PC-9 (cell line): ENCODE measurements at places on chromosomes 3 and 15. TPM values are rescaled to one million over a fixed set of nuclear protein-coding genes. Genes with fewer than 3 reads are reported as not detected.

Gene ACKR4
- not detected in 2 replicates for total RNA-seq

Gene TMC3
- not detected in 2 replicates for total RNA-seq

Gene HEG1
- total RNA-seq = 30.2 and 33.5 TPM in 2 replicates

Gene RBMS3
- total RNA-seq = 3.5 and 3.9 TPM in 2 replicates

Gene ZNF774
- total RNA-seq = 6.2 and 6.3 TPM in 2 replicates

Gene SCG5
- 0.39 TPM in 1 of 2 replicates, not detected in the other for total RNA-seq

Gene SNTN
- not detected in 2 replicates for total RNA-seq

Gene SYNPR
- total RNA-seq = not detected in 2 replicates

Gene PLA2G4D
- 0.90 and 1.4 TPM in 2 replicates for total RNA-seq

Gene GOLIM4
- 10.9 and 17.5 TPM in 2 replicates for total RNA-seq

Gene TGM4
- total RNA-seq = 0.61 and 0.63 TPM in 2 replicates

GRCh38 chr3:160133757-160134156 is 91.5 kb upstream of the C3orf80 start:
- no peaks in the 10 kb centered on the region for H3K36me3 ChIP-seq
- H3K27ac ChIP-seq = peak overlapping the region; percentile 81
- DNase-seq = peak; percentile 49

- no peak overlapping the region for H3K4me3 ChIP-seq
- DNase-seq = no peak
- H3K4me1 ChIP-seq = peaks cover 10% of the 10 kb centered on the region
- H3K36me3 ChIP-seq = no peaks in the 10 kb centered on the region
Measured at GRCh38 chr3:126937973-126938372, 44.9 kb upstream of the PLXNA1 start.

- DNase-seq = peak; percentile 47
- peaks cover 11% of the 10 kb centered on the region for H3K4me1 ChIP-seq
- no peaks in the 10 kb centered on the region for H3K27me3 ChIP-seq
Measured at GRCh38 chr15:32867313-32867626, 149.5 kb downstream of the GREM1 start.

- H3K4me1 ChIP-seq = no peaks in the 10 kb centered on the region
- no peaks in the 10 kb centered on the region for H3K27me3 ChIP-seq
- no peaks in the 10 kb centered on the region for H3K36me3 ChIP-seq
- no peak for DNase-seq
- no peak overlapping the region for H3K27ac ChIP-seq
Measured at GRCh38 chr15:32918547-32918946, 200.7 kb downstream of the GREM1 start.

- H3K36me3 ChIP-seq = no peaks in the 10 kb centered on the region
- H3K27me3 ChIP-seq = no peaks in the 10 kb centered on the region
- H3K4me3 ChIP-seq = no peak overlapping the region
- H3K27ac ChIP-seq = no peak overlapping the region
Measured at GRCh38 chr3:195007766-195008165, 263.2 kb downstream of the XXYLT1 start.

DNA sequence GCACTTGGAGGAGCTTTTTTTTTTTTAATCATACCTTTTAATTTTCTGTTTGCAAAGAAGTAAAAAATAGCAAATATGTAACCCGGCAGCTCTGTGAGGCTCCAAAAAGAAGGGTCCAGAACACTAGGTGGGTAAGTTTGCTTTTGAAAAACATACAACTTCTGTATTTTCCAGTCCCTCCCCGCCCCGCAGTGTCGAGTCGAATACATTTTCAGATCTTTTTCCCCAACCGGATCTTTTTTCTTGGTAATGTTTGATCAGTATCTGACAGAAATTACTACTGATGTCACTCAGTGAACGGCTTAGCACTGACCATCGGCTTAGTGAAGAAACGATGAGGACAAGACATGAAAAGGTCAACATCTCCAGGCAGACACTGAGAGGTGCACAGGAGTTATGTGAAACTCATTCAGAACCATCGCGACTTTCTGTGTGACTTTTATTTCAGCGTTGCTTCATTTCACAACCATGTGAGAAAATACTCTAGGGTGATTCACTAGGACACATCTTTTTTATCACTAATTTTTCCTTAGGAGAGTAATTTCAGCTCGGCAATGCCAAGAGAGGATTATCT is 11.0 kb downstream of the ISL2 start:
- no peaks in the 10 kb centered on the region for H3K27me3 ChIP-seq
- no peak overlapping the region for H3K4me3 ChIP-seq
- H3K36me3 ChIP-seq = no peaks in the 10 kb centered on the region
- H3K27ac ChIP-seq = no peak overlapping the region
- no peak for DNase-seq
- H3K4me1 ChIP-seq = peaks cover 32% of the 10 kb centered on the region

GRCh38 chr3:186466391-186466974 is 77.7 kb downstream of the CRYGS start:
- H3K4me1 ChIP-seq = no peaks in the 10 kb centered on the region
- H3K4me3 ChIP-seq = no peak overlapping the region
- peaks cover 80% of the 10 kb centered on the region for H3K27me3 ChIP-seq
- H3K36me3 ChIP-seq = no peaks in the 10 kb centered on the region
- DNase-seq = no peak

DNA sequence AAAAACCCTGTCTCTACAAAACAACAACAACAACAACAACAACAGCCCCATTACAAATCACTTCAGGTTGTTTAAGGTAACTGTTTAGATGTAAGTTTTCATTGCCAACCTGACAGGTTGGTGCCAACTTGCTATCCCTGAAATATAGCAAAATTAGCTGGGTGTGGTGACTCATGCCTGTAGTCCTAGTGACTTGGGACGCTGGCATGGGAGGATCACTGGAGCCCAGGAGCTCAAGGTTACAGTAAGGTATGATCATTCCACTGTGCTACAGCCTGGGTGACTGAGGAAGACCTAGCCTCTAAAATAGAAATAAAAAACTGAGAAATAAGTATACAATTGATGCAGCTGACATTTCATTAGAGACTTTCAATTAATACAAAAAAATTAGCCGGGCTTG is 36.0 kb upstream of the CDAN1 start:
- no peak for DNase-seq
- H3K4me3 ChIP-seq = no peak overlapping the region
- H3K36me3 ChIP-seq = no peaks in the 10 kb centered on the region
- H3K27ac ChIP-seq = no peak overlapping the region

DNA sequence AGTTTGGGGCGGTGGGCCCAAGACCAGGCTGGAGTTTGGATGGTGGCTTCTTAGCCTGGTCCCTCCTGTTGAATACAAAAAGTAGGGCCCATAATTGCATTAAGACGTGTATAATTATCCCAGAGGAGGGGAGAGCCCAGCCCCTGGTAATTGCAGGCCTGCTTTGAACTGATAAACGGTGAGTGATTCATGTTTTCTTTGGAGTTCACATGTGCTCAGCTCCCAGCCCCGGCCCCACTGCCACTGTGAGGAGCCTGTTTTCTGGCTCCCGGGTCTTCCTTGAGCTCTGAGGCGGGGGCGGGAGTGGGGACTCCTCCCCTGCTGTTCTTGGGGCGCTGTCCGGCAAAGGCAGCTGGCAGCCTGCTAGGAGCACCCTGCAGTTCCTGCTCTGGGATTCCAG is 3.1 kb downstream of the PLXNA1 start:
- peaks cover 12% of the 10 kb centered on the region; the same call in 1 of the 2 replicates for H3K4me1 ChIP-seq
- no peak overlapping the region for H3K27ac ChIP-seq
- no peak for DNase-seq
- H3K4me3 ChIP-seq = no peak overlapping the region
- H3K36me3 ChIP-seq = no peaks in the 10 kb centered on the region; the same call in 1 of the 2 replicates

DNA sequence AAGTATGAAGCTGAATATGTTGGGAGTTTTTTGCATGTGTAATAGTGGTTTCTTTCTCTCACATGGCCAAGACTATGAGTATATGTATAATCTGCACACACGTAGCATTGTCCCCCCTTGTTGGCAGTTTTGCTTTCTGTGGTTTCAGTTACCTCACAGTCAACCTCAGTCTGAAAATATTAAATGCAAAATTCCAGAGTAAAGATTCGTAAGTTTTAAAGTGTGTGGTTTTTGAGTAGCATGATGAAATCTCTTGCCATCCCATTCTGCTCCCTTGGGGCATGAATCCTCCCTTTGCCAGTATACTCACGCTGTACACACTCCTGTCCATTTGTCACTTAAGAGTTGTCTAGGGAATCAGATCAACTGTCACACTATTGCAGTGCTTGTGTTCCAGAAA is 742.0 kb upstream of the CCDC54 start:
- H3K4me1 ChIP-seq = no peaks in the 10 kb centered on the region
- H3K27ac ChIP-seq = no peak overlapping the region
- H3K36me3 ChIP-seq = no peaks in the 10 kb centered on the region
- H3K4me3 ChIP-seq = no peak overlapping the region
- H3K27me3 ChIP-seq = no peaks in the 10 kb centered on the region

- no peak overlapping the region for H3K27ac ChIP-seq
- H3K36me3 ChIP-seq = no peaks in the 10 kb centered on the region
- H3K4me1 ChIP-seq = no peaks in the 10 kb centered on the region
Measured at GRCh38 chr3:109089265-109089664, 28.7 kb downstream of the MORC1 start.

- no peaks in the 10 kb centered on the region for H3K36me3 ChIP-seq
- no peaks in the 10 kb centered on the region for H3K27me3 ChIP-seq
- H3K27ac ChIP-seq = no peak overlapping the region
- no peak for DNase-seq
- H3K4me1 ChIP-seq = peaks cover 17% of the 10 kb centered on the region
Measured at GRCh38 chr3:128346562-128346961, 120.1 kb downstream of the DNAJB8 start.

- DNase-seq = no peak
- no peaks in the 10 kb centered on the region for H3K36me3 ChIP-seq
- no peaks in the 10 kb centered on the region for H3K4me1 ChIP-seq
- no peak overlapping the region for H3K27ac ChIP-seq
- no peaks in the 10 kb centered on the region for H3K27me3 ChIP-seq
Measured at GRCh38 chr3:182501856-182502255, 291.4 kb upstream of the ATP11B start.

DNA sequence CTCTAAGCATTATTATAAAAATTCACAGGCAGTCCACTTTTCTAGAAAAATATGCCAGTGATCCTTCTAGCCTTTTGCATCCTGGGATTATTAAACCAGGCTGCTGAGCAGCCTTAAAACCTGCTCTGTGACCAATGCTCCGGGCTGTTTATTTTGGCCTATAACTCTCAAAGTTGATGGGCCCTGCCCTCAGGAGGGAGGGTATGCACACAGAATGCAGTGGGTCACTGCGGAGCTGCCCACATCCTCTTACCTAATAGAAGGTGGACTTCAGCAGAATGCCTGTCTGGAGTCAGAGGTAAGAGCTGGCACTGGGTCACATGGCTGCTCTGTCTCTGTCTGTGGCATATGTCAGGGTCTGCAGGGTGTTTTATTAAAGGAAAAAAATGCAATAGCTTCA is 26.0 kb downstream of the CPNE4 start:
- no peaks in the 10 kb centered on the region for H3K36me3 ChIP-seq
- peak; percentile 85 for DNase-seq
- H3K27me3 ChIP-seq = no peaks in the 10 kb centered on the region

- no peak overlapping the region for H3K27ac ChIP-seq
- H3K27me3 ChIP-seq = no peaks in the 10 kb centered on the region
- no peaks in the 10 kb centered on the region for H3K4me1 ChIP-seq
- DNase-seq = no peak
Measured at GRCh38 chr3:180116658-180117057, 79.9 kb upstream of the PEX5L start.

DNA sequence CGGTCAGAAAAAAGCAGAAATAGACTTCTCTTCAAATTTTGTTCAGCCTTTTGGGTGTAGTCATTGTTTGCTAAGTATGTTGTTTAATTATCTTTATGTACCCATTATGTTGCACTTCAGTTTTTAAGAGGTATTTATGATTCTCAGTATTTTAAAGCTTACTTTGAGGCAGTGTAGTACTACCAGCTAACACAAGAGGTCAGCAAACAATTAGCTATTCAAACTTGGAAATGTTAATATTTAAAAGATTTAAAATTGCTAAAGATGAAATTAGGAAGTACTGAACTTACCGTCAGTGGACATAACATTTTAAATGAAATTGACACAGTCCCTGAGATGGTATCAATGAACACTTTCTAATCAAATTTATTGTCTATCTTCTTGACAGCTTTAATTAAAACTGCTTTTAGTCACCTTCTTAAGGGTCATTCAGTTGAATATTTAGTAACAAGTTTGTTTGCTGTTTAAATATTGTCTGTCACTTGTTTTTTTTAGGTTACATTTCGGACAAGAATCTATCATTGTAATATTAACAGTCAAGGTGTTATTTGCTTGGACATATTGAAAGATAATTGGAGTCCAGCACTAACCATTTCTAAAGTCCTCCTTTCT is 28.1 kb downstream of the NKIRAS1 start:
- DNase-seq = no peak
- peaks cover 42% of the 10 kb centered on the region for H3K36me3 ChIP-seq
- peaks cover 28% of the 10 kb centered on the region for H3K4me1 ChIP-seq
- H3K4me3 ChIP-seq = no peak overlapping the region

DNA sequence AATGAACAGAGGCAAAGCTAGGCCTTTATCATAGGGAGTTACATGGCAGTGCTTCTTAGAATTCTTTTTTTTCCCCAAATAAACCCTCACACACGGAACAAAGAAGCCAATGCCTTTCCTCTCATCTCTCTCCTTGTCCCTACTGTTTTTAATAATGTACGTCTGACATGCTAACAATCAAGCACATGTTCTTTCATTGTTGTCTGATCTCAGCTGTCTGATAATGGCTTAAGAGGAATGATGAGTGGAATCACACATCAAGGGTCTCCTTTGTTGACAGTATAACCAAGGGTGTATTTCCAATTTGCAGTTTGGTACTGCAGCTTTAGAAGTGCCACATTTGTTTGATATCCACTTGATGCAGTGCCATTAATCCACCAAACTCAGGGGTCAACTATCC is 34.8 kb upstream of the EPHA3 start:
- DNase-seq = no peak
- H3K4me3 ChIP-seq = no peak overlapping the region
- H3K27ac ChIP-seq = no peak overlapping the region
- H3K36me3 ChIP-seq = no peaks in the 10 kb centered on the region

DNA sequence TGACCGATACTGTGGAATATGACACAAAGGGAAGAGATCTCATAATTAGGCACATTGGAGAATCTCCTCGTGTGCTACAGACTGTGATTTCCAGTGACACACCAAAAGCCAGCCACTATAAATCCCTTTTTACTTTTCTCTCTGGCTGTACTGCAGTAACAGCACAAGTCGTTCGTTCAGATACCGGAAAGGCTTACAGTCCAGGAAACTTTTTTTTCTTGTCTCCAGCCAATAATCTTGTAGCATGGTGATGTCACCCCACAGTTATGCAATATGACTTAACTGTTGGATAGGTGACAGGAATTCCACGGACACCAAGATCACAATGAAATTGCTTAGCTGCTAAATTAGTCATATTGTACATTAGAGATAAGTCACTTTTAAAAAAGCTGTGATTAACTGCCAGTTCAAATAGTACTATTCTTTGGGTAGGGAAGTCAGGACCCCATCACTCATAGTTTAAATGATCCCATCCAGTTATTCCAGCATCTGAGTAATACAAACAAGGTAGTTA is 36.3 kb upstream of the TSC22D2 start:
- H3K4me1 ChIP-seq = peaks cover 63% of the 10 kb centered on the region
- no peaks in the 10 kb centered on the region for H3K27me3 ChIP-seq
- no peaks in the 10 kb centered on the region for H3K36me3 ChIP-seq
- peak; percentile 99 for DNase-seq
- peak overlapping the region; percentile 53; the same call in 1 of the 2 replicates for H3K4me3 ChIP-seq
- H3K27ac ChIP-seq = peak overlapping the region; percentile 92

- H3K4me1 ChIP-seq = peaks cover 16% of the 10 kb centered on the region
- no peak overlapping the region for H3K4me3 ChIP-seq
- no peak overlapping the region for H3K27ac ChIP-seq
- H3K36me3 ChIP-seq = no peaks in the 10 kb centered on the region
- peak; percentile 4 for DNase-seq
Measured at GRCh38 chr3:55718521-55718921, 231.4 kb upstream of the WNT5A start.

- DNase-seq = no peak
- no peaks in the 10 kb centered on the region for H3K36me3 ChIP-seq
- no peak overlapping the region for H3K27ac ChIP-seq
- no peaks in the 10 kb centered on the region for H3K4me1 ChIP-seq
Measured at GRCh38 chr3:139121513-139122220, 77.0 kb upstream of the PRR23C start.
